Fibroblast of the aortic adventitia (primary cell): ENCODE measurements at places on chromosomes 1 and 21. TPM values are rescaled to one million over a fixed set of nuclear protein-coding genes. Genes with fewer than 3 reads are reported as not detected.

Gene TRIM17
- total RNA-seq, result 7.0 TPM in 1 of 2 replicates, not detected in the other

- DNase-seq, result peak; percentile 66
Observed at GRCh38 chr1:154352581-154353459, 27.5 kb downstream of the ATP8B2 start.

Gene MYOG
- total RNA-seq, result not detected in 2 replicates

DNA sequence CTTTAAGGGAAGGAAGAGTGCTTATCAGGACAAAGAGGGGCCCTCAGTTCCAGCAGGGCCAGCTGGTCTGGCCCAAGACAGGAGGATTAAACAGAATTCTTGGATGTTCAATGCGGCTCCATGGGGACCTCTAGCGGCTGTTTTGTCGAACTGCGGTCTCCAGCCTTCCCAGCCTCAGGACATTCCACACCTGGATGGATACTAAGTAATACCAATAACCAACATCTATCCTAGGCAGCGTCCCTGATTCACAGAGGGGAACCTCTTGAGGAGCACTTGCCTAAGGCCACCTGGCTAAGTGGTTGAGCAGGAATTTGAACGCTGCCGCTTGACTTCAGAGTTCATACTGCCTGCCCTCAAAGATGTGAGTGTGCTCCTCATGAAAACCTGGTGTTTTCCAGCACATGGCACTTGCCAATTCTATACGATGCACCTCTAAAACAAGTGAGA lies 15.5 kb upstream of the CD247 start:
- peak; percentile 73 for DNase-seq

GRCh38 chr1:116817582-116818064 lies 63.4 kb downstream of the CD2 start:
- peak; percentile 22 for DNase-seq

- no peak for DNase-seq
Observed at GRCh38 chr1:7570311-7570710, 200.8 kb upstream of the VAMP3 start.

Gene KLHDC7A
- not detected in 2 replicates for total RNA-seq

Gene SPRR2F
- total RNA-seq, result not detected in 2 replicates

- DNase-seq, result no peak
Observed at GRCh38 chr1:192086644-192087043, 71.6 kb upstream of the RGS18 start.

Gene NAV1
- 29.8 and 136 TPM in 2 replicates for total RNA-seq
